ENCODE measurements at places on chromosomes 6 and 20. TPM values are rescaled to one million over a fixed set of nuclear protein-coding genes. Genes with fewer than 3 reads are reported as not detected.
A peak's percentile ranks its signal among the peaks of the same experiment; 100 is the strongest.

GRCh38 chr6:3671382-3671781 is 80.1 kb downstream of the PXDC1 start:
- H3K4me3 ChIP-seq = no peak overlapping the region
- H3K36me3 ChIP-seq = no peaks in the 10 kb centered on the region
- peaks cover 2% of the 10 kb centered on the region for H3K27me3 ChIP-seq
- no peak for DNase-seq
- no peaks in the 10 kb centered on the region for H3K4me1 ChIP-seq

DNA sequence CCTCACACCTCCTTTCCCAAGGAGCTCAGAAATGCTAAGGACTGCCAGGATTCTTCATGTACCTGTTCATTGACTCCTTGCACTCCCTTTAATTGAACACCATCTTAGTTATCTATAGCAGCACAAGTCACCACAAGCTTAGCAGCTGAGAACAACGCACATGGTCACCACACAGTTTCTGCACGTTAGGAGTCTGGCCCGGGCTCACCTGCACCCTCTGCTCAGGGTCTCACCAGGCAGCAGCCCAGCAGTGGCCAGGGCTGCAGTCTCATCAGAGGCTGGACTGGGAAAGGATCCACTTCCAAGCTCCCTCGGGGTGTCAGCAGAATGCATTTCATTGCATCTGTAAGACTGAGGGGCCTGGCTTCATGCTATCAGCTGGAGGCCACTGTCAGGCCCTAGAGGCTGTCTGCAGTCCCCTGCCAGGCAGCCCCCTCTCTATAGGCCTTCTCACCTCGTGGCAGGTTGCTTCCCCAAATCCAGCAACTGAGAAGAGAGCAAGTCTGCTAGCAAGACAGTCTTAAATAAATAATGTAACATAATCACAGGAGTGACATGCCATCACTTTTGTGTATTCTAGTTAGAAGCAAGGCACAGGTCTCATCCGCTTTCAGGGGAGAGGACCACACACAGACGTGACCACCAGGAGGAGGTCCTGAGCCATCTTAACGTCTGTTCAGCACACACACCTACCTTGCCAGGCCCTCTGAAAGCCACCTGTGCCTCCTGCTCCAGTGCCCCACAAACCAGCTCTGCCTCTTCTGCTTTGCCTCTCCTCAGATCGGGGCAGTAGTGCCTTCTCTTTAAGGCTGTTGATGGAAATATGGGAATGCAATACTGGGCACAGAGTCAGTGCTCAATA is 165.2 kb upstream of the CST7 start:
- H3K4me1 ChIP-seq = no peaks in the 10 kb centered on the region
- no peaks in the 10 kb centered on the region for H3K27me3 ChIP-seq
- peak; percentile 5 for DNase-seq
- no peak overlapping the region for H3K4me3 ChIP-seq

The RNF39 gene
- total RNA-seq = not detected

The KHDC1L gene
- total RNA-seq = 0.67 TPM

The HDGFL1 gene
- total RNA-seq = not detected

Measured in CD4-positive, CD25-positive, alpha-beta regulatory T cell (primary cell).